ENCODE measurements at places on chromosomes 11 and 22.
A peak's percentile ranks its signal among the peaks of the same experiment; 100 is the strongest.

GRCh38 chr11:110986016-110986415 lies 259.5 kb upstream of the POU2AF2 start:
- DNase-seq = no peak

DNA sequence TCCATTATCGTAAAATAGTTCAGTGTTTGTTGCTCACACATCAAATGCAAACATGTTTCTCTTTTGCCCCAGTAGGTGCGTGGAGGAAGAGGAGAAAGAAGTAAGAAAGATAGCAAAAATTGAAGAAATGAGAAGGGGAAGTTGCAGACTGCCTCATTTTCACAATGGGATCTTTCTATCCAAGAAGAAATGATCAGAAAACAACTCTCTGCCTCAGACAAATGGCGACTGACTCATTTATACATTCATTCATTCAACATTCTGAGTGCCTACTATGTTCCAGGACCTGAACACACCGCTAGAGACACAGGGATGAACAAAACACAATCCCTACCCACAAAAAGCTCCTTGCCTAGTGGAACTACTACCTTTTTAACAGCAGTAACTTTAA lies 367 bp downstream of the HPS5 start:
- peak; percentile 8 for DNase-seq

DNA sequence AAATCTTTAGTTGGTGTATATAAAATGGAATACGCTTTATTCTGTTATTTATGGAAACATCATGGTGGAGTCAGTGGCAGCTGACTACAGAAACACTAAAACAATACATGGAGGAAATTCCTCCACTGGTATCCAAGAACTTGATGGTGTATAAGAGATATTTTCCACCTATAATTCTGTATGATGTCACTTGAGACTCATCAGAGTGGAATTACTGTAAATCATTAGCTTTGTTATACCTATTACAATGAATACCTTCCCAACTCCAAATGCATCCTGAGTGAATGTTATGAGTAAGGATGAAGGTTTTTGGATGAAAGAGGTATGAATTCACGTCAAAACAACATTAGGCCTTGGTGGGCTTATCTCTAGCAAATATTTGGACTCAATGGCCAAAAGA lies 258.5 kb upstream of the SORL1-AS1 start:
- DNase-seq = no peak

- DNase-seq = peak; percentile 65
Observed at GRCh38 chr11:110219006-110219785, 77.2 kb downstream of the RDX start.

DNA sequence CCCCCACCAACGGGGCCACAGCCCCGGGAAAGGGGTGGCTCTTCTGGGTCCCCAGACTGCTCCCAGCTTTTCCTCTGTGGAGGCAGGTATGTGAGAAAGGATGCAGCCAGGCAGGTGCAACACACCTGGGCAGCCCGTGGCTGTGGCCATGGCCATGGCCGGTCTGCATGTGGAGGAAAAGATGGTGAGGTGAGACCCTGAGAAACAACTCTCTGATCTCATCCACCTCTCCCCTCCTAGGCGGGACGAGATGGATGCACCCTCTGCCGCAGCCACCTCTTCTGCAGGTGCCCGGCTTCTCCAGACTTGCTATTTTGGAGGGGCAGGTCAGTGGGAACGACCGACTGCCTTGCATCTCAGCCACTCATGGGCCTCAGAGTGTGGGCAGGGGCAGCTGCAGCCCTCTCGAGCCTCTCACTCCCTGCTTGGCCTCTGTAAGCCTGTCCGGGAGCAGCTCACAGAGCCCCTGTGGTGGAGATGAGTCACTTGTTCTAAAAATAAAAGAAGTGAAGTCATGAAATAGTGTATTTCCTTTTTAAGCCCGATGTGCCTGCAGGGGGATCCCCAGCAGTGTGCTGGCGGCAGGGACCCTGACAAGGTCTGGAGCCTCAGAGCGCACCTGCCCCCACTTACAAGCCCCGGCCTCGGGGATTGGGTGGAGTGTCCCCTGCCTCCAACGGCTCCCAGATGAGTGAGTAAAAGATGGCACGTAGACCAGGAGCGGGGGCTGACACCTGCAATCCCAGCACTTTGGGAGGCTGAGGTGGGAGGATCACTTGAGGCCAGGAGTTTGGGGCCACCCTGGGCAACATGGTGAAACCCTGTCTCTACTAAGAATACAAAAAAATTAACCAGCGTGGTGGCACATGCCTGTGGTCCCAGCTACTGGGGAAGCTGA lies 10.7 kb downstream of the SMIM38 start:
- DNase-seq = peak; percentile 87

- no peak for DNase-seq
Observed at GRCh38 chr11:7413961-7414915, 71.1 kb upstream of the OLFML1 start.

DNA sequence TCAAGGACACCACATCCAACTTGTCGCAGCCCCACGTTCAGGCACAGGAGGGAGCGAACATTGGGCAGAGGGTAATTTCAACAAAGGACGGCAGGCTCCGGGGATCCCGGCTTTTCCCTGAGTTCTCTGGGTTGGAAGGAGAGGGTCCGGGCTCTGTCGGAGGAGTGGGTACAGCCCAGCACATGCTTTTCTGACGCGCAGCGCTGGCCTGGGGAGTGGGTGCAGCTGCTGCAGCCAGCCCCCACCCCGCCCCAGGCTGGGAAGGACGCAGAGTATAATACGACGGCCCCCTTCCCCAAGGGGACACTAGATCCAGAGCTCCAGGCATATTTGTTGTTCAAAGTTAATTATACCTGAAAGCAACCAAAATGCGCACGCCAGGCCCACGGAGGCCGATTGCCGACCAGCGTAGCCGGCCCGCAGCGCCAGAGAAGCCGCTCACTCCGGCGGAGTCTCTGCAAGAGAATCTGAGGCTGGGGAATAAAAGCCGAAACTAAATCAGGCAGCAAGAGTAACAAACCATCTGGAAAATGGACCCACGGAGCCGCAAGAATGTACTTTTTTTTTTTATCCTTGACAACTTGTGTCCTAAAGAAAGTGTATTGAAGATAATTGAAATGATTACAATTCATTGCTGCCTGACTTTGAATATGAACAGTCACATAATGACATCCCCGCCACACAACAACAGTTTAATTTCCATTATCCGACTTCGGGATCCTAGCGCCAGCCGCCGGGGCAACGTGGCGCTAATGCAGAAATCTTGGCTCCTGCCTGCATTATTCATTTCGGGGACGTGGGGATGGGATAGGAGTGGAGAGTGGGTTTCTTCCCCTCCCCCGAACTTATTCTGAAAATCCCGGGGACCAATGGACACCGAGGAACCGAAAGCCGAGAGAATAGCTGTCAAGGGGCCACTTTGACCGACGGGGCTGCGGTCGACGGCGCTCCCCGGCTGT lies 14.0 kb upstream of the PAX6 start:
- DNase-seq = no peak

DNA sequence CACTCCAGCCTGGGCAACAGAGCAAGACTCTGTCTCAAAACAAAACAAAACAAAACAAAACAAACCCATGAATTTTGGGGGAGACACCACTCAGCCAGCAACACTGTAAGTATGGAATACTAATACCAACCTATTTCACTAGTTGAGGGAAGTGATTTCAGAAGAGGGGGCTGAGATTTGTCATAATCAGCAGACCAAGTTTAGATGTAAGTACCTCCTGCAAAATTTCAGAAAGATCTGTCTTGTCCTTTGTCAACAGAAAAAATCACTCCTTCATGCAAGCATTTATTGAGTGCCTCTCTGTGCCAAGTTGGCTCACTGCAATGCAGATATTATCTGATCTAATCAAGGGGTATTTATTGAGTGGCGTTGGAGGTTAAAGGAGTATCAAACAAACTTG lies 23.4 kb upstream of the ADA2 start:
- no peak for DNase-seq

DNA sequence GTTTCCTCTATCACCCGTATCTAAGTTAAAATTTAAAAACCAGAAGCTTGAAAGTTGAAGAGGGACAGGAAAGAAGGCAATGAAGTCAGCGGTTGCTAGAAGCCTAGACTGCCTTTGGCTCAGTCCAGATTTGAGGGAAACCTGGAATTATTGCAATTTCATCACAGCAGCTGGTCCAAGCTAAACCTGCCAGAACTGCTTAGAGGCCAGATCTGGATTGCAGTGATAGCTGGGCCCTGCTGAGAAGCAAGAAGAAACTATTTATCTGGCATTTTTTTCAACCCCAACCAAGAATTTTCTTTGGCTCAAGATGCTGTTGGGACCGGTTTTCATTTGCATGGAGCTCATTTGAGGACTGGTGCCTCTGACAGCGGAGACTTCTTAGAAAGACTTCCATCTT lies 121.5 kb upstream of the TEAD1 start:
- DNase-seq = peak; percentile 78

- no peak for DNase-seq
Observed at GRCh38 chr11:88383447-88383846, 45.9 kb upstream of the CTSC start.

GRCh38 chr11:134667505-134667904 lies 255.5 kb upstream of the B3GAT1 start:
- DNase-seq = no peak

- DNase-seq = peak; percentile 49
Observed at GRCh38 chr11:112096194-112096593, 9.5 kb downstream of the SDHD start.

DNA sequence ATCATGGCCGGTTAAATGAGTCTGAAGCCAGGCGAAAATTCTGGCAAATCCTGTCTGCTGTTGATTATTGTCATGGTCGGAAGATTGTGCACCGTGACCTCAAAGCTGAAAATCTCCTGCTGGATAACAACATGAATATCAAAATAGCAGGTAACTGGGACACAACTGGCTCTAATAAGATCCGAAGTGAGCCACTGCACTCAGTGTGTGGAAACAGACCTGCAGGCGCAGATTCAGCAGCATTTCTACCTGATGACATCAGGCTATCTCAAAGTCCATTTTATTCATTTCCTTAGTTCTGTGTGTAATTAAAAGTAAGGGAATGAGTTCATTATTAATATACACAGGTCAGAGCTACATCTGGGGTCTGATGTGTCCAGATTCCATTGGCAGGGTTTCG lies 78.2 kb downstream of the PPP2R1B start:
- DNase-seq = no peak

DNA sequence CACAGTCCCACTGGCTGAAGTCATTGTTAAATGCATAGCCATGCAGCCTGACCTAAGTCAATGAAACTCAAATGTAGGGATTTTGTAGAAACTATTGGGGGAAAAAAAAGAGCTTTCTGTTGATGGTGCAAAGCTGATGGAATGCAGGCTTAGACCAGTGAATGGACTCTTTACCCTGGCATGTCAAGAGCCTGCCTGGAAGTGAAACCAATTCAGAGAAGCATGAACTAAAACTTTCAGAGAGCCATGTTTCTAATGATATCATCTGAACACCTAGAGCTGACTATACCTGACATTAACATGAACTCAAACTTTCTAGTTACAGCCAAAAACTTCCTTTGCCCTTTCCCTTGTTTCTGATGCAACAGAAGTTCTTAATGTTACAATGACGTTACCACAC lies 89.0 kb downstream of the APIP start:
- DNase-seq = peak; percentile 5

DNA sequence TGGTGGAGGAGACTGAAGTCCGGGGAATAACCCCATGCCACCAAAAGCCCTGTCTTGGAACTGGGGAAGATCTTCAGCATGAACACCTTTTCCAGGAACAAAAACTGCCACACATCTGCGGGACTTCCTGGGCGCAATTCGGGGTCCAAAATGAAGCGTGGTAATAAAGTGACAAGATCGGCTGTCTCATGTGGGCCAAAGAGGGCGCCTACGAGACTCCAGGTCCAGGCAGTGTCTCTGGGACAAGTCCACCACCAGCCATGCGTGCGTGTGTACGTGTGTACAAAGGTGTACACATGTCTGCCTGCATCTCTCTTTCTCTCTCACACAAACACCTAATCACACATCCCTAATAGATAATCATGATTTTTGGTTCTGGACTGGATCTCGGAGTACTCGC lies 8.9 kb upstream of the MYBPC3 start:
- DNase-seq = no peak

DNA sequence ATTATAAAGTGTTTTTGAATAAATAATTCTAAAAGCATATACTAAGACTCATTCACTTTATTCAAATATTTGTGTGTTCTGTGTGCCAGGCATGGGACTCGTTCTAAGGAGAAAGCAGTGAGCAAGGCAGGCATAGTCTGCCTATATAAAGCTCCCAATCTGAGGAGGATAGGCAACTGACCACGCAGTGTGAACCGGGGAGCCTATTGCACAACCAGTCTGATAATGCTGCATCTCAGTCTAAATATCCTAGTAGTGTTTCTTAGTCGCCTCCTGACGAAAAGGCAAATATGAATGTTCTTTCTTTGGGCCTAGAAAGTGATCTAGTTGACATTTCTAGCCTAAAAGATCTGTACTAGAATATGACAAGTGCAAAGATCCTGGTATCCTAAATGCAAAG lies 98.3 kb downstream of the C11orf65 start:
- DNase-seq = peak; percentile 70

DNA sequence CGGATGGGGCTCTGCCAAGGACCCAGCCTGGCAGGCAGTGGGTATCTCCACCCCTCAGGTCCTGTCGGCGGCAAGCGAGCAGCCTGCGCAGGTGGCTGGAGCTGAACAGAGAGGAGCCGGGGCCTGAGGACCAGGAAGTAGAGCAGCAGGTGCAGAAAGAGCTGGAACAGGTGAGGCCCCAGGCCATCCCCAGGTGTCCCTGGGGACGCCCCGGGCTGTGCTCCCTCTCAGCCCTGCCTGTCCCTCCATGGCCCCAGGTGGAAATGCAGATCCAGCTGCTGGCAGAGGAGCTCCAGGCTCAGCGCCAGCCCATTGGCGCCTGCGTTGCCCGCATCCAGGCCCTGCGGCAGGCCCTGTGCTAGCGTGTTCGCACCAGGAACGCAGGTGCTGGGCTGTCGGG lies 44.0 kb downstream of the PISD start:
- DNase-seq = no peak

DNA sequence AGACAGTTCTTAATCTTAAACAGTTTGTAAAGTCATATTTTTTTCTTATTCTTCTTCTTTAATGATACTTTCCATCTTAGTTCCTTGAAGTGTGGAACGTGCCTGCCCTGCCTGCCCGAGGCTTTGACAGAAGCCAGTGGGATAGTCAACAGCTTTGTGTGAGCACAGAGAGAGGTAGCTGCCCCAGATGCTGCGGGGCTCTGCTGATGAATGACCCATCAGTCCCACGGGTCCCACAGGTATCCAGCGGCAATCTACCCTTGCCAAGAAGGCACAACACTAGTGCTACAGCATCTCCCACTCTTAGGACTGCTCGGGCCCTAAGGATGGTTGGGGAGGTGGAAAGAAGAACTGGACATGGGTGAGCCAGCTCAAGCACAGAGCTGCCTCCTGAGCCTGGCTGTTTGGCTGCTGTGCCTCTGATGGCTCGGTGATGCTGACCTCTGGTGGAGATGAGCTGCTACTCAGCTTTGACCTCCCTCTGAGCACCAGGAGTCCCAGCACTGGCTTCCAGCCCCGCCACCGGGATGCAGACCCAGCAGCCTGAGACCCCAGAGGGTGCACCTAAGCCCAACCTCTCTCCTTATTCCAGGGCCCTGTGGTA lies 11.8 kb upstream of the APLNR start:
- DNase-seq = peak; percentile 73

All from iris pigment epithelial cell (primary cell).